Activated CD4-positive, alpha-beta T cell treated with anti-CD3 and anti-CD28 coated beads, Interleukin-2, amount 10 ng/mL, durations not matched to agents 7 days and 5 days (primary cell): ENCODE measurements at places on chromosomes 4 and X.
A peak's percentile ranks its signal among the peaks of the same experiment; 100 is the strongest.

GRCh38 chr4:83219344-83220331 is 65.0 kb downstream of the COQ2 start:
- peaks cover 90% of the 10 kb centered on the region for H3K4me1 ChIP-seq
- H3K36me3 ChIP-seq, result peaks cover 25% of the 10 kb centered on the region
- peak overlapping the region; percentile 94 for H3K27ac ChIP-seq
- H3K27me3 ChIP-seq, result no peaks in the 10 kb centered on the region
- peak; percentile 70 for DNase-seq

DNA sequence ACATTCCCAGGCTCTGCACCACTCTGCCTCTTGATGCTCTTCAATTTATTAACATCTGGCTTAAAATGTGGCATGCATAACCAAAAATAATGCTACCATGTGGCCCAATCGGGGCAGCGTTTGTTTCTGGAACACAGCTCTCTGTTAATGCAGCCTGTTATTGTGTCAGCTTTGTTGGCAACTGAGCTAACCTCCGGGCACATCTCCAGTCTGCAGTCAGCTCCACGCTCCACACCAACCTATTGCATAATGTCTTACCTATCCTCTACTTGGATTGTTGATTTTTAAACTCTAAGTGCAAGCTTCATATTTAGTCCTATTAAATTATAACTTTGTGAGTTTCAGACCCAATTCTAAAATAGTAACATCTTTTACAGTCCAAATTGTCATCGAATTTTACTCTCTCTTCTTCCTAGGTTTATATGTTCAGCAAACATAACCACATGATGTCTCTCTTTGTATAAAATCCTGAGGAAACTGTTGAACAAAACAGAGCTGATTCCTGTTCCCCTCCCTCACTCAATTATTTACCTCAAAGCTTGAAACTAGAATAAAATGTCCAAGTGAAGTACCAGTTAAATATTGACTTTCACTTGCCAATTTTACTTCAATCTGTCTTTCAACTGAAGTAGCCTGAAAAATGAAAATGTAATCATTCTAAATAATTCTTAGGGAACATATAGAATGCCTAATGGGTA is 92.2 kb upstream of the RAPGEF2 start:
- peaks cover 2% of the 10 kb centered on the region for H3K27me3 ChIP-seq
- no peaks in the 10 kb centered on the region for H3K36me3 ChIP-seq
- DNase-seq, result no peak
- no peaks in the 10 kb centered on the region for H3K4me1 ChIP-seq

GRCh38 chrX:68571292-68571609 is 72.4 kb downstream of the YIPF6 start:
- no peaks in the 10 kb centered on the region for H3K36me3 ChIP-seq
- H3K27me3 ChIP-seq, result no peaks in the 10 kb centered on the region
- H3K4me3 ChIP-seq, result no peak overlapping the region
- no peak overlapping the region for H3K27ac ChIP-seq

GRCh38 chr4:100929135-100929534 is 411.3 kb upstream of the EMCN start:
- H3K36me3 ChIP-seq, result no peaks in the 10 kb centered on the region
- H3K27me3 ChIP-seq, result peaks cover 10% of the 10 kb centered on the region
- no peak overlapping the region for H3K4me3 ChIP-seq

DNA sequence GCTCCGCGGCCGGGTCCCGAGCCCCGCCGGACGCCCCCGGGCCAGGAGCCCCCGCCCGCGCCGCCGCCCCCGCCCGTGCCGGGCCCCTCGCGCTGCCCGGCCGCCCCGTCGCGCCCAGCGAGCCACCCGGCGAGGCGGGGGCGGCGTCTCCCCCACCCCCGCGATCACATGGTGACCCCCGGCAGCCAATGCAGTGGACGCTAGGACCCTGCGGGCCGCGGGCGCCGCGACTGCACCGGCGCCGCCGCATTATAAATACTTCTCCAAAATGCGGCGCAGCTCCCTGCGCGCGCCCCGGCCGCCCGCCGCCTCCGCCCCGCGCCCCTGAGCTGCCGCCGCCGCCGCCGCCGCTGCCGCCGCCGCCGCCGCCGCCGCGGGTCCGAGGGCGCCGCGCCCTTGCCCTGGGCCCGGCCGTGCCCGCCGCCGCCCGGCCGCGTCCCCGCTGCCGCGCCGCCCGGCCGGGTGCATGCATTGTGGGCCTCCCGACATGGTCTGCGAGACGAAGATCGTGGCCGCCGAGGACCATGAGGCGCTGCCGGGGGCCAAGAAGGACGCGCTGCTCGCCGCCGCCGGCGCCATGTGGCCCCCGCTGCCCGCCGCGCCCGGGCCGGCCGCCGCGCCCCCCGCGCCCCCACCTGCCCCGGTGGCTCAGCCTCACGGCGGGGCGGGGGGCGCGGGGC is at the start of gene NAT8L:
Gene NAT8L (plus strand): TSS at position 282 of the 680 bp plus-strand sequence. CDS start 185 bp downstream, at position 467.
- no peak within 1 kb of the TSS for H3K4me3 ChIP-seq
- peaks cover 2% of the 10 kb centered on the region for H3K4me1 ChIP-seq

DNA sequence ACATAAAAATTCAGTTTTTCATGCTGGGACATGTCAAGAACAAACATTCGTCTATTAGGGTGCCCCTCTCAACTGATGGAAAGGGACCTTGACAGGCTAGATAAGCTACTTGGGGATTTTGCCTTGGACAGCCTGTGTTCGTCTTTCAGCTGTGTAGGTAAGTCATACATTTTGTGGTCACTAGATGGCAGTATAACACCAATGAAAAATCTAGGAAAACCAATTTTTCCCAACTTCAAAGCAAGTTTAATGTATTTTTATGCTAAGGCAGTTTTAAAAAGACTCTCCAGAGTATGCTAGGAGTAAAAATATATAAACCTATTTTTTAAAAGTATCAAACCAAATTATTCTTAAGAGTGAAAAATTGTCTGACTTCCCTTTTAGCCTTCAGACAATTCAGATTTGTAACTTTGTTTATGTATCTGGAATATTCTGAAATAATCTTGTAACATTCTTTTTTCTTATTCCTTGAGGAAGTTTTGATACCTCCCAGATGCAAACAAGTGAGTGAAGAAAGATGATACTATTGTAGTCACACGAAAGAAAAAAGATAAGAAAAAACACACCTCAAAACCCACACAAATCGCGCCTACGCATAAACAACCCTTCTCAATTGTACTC is 158.3 kb downstream of the CPE start:
- H3K4me1 ChIP-seq, result no peaks in the 10 kb centered on the region
- peaks cover 5% of the 10 kb centered on the region for H3K27me3 ChIP-seq
- H3K4me3 ChIP-seq, result no peak overlapping the region
- H3K36me3 ChIP-seq, result no peaks in the 10 kb centered on the region

DNA sequence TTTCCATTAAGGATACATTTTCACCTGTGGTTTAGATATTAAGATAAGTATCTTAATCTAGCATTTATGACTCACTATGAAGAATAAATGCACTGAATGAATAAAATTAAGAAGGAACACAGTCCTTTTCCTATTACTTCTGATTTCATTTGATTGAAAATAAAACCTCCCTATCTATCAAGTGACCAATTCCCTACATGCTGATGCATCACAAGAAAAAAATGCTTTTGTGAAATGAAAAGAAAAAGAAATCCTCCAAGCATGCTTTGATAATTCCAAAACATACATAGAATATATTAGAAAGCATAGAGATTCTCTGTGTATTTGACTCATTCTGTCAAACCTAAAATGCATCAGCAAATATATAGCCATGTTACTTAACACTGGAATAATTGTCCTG is 37.1 kb downstream of the PCDH10 start:
- no peaks in the 10 kb centered on the region for H3K36me3 ChIP-seq
- H3K27me3 ChIP-seq, result no peaks in the 10 kb centered on the region
- no peak for DNase-seq
- H3K4me3 ChIP-seq, result no peak overlapping the region
- H3K27ac ChIP-seq, result no peak overlapping the region

DNA sequence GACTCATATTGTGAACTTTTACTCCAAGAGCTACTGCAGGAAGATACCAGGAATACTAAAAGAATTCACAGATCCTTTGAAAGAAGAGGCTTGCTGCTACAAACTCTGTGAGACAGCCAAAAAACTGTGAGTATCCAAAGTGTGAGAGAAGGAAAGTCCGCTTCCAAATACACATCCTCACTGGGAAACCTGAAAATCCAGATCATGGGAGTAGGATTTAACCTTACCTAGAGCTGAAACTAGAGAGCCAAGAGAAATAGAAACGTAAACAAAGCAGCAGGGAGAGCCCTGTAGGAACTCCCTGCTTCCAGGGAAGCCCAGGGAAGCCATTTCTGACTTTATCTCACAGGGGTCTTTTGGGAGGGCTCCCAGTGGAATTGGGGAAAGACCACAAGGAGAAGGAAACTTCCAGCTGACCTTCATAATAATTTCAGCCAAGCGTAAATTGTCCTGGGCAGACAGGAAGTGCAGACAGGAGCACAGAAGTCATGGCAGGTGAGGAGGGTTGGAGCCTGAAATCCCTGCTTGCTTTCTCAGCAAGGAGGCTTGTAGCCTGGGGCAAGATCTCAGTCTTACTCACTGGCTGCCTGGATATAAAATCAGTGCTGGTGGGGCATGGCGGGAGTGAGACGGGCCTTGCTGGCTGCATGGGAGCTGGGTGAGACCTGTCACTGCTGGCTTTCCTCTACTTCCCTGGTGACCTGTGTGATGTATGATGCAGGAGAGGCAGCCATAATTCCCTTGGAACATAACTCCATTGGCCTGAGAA is 26.2 kb upstream of the NFKB1 start:
- H3K27me3 ChIP-seq, result no peaks in the 10 kb centered on the region
- H3K27ac ChIP-seq, result no peak overlapping the region
- no peak for DNase-seq
- peaks cover 22% of the 10 kb centered on the region for H3K36me3 ChIP-seq
